Posterior cingulate gyrus (tissue), 11 donors: ENCODE measurements at places on chromosomes 1 and 21.

GRCh38 chr1:160063176-160063575, 6.8 kb downstream of the KCNJ10 start:
- no peak for DNase-seq

DNA sequence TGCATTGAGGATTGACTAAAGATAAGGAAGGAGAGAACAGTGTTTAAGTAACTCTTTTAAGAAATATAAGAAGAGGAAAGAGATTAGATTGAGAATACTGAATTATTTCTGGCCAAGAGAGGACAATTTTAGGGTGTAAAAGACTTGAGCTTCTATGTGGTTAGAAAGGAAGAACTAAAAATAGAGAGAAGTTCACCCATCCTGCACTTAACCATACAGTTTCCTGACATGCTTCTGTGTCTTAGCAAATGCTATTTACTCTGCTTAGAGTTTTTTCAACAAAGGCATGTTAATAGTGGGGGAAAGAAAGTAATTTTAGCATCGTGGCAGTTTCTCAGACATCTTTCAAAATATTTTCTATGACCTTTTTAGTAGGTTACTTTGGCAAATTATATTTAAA, 122.8 kb upstream of the GPR52 start:
- DNase-seq = no peak

GRCh38 chr1:93607814-93608186, 73.8 kb downstream of the BCAR3 start:
- DNase-seq = no peak

DNA sequence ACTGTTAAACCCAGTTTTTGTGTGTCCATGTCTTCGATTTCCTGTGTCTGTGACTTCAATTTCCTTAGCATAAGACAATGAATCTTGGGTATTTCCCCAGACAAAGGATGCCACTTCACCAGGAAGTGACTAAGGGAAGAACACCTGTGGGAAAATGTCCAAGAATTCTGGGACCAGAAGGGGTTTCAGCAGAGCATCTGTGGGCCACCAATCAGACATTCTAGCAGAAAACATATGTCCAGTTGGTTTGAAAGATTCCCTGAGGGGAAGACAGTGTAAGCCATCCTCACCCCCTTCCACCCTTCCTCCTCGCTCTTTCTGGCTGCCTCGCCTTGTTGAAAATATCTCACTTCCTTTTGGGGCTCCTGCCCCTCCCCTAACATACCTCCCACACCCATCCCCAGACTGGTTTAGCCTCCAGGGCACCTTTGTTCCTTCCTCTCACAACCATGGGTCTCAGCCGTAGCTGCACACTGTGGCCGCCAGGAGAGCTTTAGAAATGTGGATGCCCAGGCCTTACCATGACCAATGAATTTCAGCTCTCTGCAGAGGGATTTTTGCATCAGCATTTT, 25.5 kb upstream of the IFNAR1 start:
- DNase-seq = no peak

DNA sequence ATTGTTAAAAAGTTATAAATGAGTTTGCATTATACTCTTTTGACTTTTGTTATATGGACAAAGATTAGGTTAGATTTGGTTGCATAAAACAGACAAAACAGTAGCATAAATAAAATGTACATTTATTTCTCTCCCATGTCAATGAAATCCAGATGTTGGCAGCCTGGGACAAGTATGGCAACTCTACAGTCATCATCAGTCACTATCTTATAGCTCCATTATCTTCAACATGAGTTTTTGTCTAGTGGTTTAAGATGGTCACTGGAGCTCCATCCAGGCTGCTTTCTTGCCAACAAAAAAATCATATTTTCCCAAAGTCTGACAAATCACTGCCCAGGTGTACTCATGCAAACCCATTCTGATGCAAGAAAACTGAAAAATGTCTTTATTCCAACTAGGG, 83.8 kb downstream of the CD58 start:
- DNase-seq = no peak

GRCh38 chr1:9653210-9653490, 1.6 kb downstream of the PIK3CD start:
- DNase-seq = no peak

GRCh38 chr1:32126770-32127169, 18.9 kb downstream of the KPNA6 start:
- no peak for DNase-seq

- DNase-seq = no peak
Measured at GRCh38 chr1:227735539-227736285, 477 bp downstream of the SNAP47 start.

DNA sequence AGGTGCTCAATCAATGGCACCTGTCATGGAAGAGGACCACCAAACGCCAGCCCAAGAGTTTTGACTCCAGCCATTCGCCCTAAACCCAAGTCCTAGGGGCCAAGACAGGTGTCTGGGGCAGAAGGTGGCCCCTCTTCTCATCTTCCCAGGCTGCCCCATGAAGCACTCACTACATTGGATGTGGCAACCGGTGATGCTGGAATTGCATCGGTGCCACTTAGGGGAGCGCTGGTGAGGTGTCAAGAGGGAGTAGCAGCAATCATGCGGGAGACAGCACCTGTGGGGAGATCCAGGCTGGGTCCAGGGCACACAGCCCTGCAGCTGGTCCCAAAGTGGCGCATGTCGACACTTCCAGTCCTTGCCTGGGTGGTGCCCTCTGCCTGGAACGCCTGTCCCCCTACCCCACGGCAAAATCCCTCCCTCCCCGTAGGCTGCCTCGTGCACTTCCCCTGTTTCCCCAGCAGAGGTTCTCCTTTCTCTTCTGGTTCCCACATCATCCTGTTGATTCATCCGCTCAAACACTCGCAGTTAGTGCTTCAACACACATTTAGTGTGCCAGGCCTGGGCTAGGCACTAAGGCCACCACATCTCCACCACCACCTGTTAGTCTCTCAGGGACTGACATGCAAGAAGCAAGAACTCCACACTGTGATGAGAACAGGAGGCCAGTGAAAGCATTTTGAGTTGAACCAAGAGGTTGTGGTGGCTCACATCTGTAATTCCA, 18.5 kb downstream of the PLA2G2D start:
- peak; percentile 12 for DNase-seq

- no peak for DNase-seq
Measured at GRCh38 chr1:6614929-6615785, 1.6 kb downstream of the PHF13 start.

GRCh38 chr1:78755986-78756385, 106.4 kb downstream of the IFI44 start:
- no peak for DNase-seq

DNA sequence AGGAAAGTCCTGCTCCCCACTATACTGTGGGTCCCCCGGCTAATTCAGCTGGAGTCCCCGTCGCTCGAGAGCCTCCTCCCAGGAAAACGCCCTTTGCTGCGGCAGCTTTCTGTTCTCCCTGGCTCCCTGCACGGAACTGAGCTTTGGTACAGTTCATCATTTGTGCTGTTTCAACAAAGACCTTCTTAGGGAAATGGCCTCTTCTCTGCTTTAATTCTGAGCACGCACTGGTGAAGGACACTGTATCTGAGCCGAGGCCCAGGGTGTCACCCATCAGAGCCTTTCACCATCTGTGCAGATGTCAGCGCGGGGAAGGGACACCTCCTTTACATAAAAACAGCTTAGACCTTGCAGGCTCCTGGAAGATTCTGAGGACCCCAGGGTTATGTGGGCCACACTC, 13.5 kb upstream of the PEX10 start:
- DNase-seq = no peak

GRCh38 chr1:41381692-41382479, 20.7 kb downstream of the FOXO6 start:
- no peak for DNase-seq

DNA sequence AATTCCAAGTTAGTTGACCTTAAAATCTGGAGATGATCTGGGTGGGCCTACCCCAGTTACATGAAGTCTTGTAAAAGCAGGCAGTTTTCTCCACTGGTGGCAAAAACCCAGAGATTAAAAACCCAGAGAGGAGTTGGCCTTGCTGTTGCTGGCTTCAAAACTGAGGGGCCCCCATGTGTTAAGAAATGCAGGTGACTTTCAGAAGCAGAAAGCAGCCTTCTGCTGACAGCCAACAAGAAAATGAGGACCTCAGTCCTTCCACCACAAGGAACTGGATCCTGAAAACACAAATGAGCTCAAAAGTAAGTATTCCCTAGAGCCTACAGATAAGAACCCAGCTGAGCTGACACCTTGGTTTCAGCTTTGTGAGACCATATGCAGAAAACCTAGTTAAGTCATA, 343.7 kb upstream of the ZRANB2 start:
- DNase-seq = no peak

- no peak for DNase-seq
Measured at GRCh38 chr1:41708332-41708731, 210.4 kb downstream of the HIVEP3 start.

DNA sequence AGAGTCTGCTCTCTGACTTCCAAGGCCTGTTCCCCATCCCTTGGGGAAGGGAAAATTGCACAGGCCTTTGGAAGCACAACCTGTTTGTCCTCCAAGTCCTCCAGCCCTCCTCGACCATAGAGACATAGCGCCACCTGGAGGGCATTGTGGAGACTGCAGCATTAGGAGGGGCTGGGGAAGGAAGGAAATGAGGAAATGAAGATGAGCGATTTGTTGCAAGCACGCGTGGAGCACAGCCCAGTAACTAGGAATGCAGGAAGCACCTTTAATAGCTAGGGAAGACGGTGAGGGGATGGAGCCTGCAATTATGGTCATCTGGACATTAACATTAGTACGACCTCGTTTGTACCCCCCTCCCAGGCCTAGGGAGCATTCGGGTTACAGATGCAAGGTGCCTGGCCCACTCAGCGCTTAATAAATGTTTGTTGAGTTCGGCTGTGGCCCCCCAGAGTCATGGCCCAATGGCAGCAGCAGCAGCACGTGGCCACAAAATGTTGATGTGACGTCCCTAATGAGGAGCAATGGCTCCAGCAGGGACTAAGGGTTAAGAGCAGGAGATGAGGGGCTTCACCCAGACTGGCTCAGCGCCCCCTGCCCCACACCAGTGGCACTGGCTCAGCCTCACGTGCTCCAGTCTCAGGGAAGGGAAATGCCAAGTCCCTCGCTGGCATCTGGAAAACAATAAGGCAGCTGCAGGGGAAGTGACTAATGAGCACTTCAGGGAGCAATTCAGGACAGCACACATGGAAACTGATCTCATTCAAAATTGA, 8.0 kb upstream of the CAMK2N1 start:
- DNase-seq = peak; percentile 77

GRCh38 chr21:32894321-32894720, 122.8 kb upstream of the PAXBP1 start:
- DNase-seq = no peak

DNA sequence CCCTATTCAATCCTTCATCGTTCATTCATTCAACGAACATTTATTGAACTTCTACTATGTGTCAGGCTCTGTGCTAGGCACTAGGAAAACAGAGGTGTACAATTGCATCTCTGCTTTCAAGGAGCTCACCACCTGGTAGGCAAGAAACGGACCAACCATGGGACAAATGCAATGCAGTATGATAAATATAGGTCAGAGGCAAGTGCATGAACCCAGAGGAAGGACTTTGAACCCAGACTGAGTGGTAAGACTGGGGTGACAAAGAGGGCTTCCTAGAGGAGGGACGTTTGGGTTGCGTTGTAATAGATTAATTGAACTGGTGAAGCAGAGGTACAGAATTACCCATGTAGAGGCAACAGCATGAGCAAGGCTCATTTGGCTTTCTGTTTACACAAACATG, 16.4 kb downstream of the CD2 start:
- DNase-seq = no peak

DNA sequence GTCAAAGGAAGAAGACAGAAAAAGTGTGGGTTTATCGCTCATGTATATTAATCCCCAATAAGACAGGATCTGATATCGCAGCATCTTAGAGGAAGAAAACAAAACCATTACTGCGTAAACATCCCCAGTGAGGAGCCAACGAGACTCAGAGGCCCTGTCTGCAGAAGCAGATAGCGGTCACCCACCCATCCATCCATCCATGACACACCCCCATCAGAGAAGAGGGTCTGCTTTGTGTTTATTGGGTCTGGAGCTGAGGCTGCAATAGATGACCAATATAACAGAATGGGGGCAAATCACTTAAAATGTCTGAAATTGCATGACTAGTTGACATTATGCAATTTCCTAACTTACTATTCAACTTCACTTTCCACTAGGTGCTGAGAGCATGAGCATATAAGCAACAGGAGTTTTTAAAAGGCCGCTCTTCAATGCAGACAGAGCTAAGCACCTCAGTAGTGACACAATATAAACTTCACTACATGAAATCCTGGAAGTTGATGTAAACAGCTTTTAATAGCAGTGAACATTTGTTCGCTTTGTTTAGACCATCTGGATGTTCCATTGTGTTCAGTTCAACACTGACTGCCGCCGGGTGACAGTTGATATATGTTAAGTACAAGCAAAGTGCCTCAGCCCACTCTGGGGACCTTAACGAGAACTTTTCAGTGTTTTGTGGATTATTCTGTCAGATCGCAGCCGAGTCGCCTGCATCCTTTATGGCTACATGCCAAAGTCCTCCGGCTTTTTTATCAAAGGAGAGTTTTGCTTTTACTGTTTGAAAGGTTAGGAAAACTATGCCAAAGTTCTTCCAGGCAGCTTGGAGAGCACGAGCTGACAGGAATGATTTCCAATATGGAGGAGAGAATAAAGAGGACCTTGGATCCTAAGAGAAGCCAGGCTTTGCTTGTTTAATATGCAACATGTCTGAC, 167.5 kb downstream of the ZNF281 start:
- no peak for DNase-seq

DNA sequence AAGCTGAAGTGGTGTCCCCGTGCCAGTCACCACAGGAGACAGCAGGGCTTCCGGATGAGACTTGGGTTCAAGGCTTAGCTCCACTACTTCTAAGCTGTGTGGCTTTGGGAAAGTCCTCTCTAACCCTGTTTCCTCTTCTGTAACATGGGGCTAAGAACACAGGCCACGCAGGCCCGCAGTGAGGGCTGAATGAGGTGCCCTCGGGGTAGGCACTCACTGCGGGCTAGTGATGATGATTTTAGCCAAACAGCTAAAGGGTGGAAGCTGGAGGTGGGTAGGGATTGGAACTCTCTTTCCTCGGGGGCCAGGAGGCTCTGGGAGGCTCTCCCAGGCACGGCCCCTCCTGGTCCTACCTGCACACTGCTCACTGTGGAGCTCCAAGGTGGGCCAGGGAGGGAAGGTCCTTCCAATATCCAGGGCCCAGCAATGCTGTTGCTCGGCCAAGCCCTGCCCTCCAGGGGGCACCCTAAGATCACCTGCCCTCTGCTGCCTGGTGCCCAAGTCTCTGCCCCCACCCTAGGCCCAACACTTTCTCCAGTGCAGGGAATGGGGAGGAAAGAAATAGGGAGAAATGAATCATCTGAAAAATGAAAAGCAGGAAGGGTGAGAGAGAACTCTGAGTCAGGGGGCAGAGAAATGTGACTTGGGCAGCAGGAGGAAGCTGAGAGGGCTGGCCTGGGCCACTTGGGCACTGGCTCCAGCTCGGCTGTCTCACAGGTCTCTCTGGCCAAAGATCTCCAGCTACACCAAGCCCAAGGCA, 19.2 kb upstream of the EVA1B start:
- peak; percentile 42 for DNase-seq
